Suprapubic skin (tissue), 4 donors: ENCODE measurements at places on chromosomes 3 and 15. TPM values are rescaled to one million over a fixed set of nuclear protein-coding genes. Genes with fewer than 3 reads are reported as not detected.

The NR1I2 gene
- total RNA-seq: not detected

The CP gene
- 4.2 TPM for total RNA-seq

The COL6A6 gene
- total RNA-seq: not detected

The CMTM8 gene
- total RNA-seq: 7.4 TPM

The P2RY12 gene
- total RNA-seq: 1.2 TPM

The NLGN1 gene
- total RNA-seq: 2.8 TPM

The RTP3 gene
- not detected for total RNA-seq

The THBS1 gene
- total RNA-seq: 85.7 TPM

- no peak for DNase-seq
Observed at GRCh38 chr3:17357035-17357710, 385.3 kb downstream of the TBC1D5 start.

GRCh38 chr3:56951366-56951765 lies 109.1 kb upstream of the SPATA12 start:
- DNase-seq: no peak

DNA sequence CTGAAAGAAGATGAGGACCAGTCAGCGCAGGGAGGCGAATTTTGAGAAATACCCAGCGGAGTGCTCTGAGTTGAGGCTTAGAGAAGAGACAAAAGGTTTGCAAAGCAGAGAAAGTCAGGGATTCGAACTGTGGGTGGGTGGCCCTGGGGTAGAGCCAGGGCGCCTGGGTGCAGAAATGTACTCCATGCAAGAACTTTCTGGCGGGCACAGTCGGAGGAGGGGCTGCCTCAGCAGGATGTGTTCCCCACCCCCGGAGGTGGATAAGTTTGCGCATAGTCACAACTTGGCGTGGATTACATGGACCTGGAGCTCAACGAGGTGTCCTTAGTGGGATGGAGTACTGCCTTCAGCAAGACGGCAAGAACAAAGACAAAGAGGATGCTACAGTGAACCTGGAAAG lies 117.3 kb upstream of the ALDH1A3 start:
- DNase-seq: peak; percentile 65

DNA sequence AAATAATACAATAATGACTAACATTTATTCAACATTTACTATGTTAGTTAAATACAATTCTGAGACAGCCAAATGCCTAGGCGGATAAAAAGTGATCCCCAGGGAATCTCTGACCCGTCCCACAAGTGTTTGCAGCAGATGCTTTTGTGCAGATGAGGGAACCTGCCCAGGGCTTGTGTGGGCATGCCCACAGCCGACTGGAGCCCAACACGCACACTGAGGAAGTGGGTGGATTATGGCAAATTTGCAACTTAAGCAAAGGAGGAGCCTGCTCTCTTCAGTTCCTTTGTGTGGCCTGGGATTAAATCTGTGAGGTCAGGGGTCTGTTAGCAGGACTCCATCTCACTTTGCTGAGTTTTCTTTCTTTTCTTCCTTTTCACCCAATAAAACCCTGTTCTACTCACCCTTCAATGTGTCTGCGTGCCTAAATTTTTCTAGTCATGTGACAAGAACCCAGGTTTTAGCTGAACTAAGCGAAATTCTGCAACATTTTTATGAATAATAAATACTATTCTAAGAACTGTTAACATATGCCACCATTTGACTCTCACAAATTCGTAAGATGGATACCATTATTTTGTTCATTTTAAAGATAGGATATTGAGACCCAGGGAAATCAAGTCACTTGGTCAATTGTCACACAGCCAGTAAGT lies 13.9 kb upstream of the RTP1 start:
- no peak for DNase-seq

DNA sequence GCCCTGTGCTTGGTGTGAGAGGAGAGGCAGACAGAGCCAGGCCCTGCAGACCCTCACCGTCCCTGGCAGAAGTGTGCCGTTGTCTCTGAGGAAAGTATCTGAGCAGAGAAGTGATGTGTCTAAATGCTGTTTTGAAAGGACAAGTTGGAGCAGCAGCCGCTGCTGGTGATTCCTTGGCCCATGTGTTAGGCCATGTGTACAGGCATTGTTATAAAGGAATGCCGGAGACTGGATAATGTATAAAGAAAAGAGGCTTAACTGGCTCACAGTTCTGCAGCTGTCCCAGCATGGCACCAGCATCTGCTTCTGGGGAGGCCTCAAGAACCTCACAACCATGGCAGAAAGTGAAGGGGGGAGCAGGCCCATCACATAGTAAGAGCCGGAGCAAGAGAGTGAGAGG lies 334.6 kb upstream of the ATP10A start:
- DNase-seq: no peak

DNA sequence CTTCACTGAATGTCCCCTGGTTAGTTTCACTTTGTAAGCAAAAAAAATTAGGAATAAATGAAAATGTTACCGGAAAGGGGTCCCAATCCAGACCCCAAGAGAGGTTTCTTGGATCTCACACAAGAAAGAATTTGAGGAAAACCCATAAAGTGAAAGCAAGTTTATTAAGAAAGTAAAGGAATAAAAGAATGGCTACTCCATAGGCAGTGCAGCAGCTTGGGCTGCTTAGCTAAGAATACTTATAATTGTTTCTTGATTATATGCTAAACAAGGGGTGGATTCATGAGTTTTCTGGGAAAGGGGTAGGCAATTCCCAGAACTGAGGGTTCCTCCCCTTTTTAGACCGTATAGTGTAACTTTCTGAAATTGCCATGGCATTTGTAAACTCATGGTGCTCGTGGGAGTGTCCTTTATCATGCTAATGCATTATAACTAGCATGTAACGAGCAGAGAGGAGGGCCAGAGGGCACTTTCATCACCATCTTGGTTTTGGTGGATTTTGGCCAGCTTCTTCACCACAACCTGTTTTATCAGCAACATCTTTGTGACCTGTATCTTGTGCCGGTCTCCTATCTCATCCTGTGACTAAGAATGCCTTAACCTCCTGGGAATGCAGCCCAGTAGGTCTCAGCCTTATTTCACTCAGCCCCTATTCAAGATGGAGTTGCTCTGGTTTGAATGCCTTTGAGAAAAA lies 41.0 kb upstream of the CMSS1 start:
- DNase-seq: no peak

DNA sequence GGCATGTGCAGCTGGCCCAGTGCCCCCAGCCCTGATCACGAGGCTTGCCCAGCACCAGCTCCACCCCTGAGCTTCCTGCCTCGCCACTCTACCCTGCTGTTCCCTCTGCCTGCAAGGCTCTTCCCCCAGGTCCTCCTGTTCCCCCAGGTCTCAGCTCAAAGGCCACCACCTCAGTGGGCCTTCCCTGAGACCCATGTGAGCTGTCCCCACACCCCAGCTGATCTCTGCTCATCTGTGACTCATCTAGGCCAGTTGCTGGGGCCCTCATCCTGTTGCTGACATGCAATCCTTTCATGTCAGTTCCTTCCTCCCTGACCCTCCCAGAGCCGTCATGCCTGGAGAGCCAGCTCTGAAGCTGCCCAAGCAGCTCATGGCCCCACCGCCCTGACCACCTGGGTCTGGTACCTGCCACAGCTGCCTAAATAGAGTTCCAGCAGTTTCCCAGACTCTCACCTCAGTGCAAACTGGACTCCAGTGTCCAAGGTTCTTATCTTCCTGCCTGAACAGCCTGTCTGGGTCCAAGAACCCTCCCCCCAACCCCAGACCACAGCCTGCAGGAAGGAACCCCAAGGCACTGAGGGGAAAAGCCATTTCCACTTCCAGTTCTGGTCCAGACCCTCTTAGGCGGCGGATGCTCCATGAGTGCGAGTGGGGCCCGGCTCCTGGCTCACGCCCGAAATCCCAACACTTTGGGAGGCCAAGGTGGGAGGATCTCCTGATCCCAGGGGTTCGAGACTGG lies 116.6 kb upstream of the IQSEC1 start:
- DNase-seq: no peak

DNA sequence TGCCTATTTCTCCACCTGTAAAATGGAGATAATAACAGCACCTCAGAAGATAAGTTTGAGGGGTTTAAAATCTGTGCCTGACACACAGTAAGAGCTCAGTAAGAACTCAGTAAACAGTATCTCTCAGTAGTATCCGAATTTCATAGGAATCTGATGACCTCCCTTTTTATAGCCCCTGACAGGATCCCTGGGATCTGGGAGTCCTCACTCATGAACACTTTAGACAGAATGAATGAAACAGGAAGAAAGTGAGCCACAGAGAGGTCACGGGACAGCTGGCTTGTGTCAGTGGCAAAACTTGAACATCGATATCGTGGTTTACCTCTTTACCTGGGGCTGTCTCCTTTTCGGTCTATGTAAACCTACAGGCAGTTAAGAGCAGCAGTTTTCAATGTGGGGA lies 51.2 kb downstream of the LRTM1 start:
- no peak for DNase-seq

DNA sequence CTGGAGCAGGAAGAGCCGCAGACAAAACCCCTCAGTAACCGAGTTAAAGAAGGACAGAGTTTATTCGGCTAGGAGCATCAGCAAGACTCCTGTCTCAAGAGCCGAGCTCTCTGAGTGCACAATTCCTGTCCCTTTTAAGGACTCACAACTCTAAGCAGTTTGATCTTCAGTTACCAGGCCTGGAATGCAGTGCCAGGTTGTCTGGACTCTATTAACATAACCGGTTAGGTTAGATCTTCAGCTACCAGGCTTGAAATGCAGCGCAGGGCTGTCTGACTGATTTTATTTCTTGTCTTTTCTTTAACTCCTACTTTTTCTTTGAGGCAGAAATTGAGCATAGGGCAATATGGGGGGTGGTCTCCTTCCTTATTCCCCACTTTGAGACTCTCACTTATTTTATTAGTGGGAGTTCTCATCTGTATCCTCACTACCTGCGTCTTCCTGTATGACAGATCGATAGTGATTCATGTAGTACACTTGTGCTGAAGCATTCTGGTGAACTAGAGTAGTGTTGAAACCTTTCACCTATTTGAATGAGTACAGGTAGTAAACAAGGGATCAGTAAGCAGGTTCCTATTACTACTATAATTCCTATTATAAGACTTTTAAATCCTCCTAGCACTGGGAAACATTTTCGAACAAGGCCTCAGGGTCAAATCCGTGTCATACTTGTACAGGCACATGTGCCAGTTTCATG lies 325.0 kb downstream of the CGGBP1 start:
- DNase-seq: no peak

DNA sequence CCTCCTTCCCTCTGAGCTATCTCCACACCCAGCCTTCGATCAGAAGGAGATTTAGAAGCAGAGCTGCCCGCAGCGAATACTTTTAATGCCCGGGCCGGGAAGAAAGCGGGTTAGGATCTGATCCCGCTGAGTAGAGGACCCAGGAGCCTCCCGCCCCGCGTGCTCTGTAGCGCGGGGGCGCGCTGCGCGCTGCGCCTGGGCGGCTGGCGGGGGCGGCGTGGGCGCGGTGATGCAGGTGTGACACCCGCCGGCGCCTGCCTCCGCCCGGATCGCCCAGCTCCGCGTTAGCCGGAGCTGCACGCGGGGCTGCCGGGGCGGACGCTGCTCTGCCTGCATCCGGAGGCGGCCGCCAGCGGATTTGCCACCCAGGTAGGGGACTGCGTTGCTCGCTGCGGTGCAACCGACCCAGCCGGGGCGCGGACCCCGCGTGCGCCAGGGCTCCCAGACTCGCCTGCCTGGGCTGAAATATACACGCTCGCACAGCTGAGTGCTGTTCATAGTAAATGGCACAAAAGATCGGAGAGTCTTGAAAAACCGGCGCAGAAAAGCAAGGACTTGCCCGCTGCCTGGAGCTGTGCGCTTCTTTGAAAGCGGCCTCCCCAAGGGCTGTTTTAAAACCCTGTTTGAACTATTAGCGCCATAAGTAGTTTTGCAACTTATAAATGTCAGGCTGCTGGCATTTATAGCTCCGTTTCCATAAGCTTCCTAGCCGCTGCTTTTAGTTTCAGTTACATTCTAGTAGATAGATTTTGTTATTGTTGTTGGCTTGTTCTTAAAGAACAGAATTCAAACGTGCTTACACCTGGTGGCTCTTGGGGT lies at the start of gene SV2B:
Gene SV2B, plus strand, starts transcription at position 263 of the 819 bp plus-strand sequence. CDS start 126,007 bp downstream, outside the sequence.
- no peak for DNase-seq

- DNase-seq: no peak
Observed at GRCh38 chr3:37489355-37489754, 315.0 kb upstream of the LRRFIP2 start.

DNA sequence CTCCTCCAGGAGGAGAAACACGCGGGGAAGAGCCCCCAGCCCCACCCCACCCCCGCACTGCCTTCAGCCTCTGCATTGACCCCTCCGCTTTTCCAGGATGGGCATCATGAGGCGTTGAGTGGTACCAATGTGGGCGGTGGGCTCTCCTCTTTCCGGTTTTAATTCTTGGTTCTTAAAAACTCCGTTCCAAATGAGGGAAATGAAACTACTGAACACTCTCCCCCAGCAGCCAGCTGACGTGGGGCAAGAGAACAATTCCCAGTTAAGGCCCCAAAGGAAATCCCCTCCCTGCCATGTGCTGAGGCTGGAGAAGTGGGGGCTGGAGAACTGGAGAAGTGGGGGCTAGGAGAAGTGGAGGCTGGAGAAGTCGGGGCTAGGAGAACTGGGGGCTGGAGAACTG lies 5.3 kb upstream of the NRROS start:
- no peak for DNase-seq

GRCh38 chr3:98701071-98701675 lies 62.0 kb upstream of the ST3GAL6 start:
- no peak for DNase-seq

DNA sequence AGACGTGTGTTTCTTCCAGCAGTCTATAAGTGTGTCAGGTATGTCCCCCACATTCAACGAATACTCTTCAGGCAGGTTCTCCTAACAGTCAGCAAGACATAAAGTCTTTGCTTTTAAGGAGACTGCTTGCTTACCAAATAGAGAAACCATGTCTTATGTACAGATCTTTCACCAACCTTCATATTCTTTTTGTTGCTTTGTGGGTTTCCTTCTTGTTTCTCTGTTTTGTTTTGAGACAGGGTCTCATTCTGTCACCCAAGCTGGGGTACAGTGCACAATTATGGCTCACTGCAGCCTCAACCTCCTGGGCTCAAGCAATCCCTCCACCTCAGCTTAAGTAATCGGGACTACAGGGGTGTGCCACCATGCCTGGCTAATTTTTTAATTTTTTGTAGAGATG lies 14.3 kb downstream of the DYNC1LI1 start:
- no peak for DNase-seq

- peak; percentile 59 for DNase-seq
Observed at GRCh38 chr3:46856576-46857471, 6.4 kb downstream of the MYL3 start.
